ENCODE measurements at places on chromosomes 3 and 15. TPM values are rescaled to one million over a fixed set of nuclear protein-coding genes. Genes with fewer than 3 reads are reported as not detected.

UQCC5 gene
- 9.8 TPM for total RNA-seq

CCR3 gene
- not detected for total RNA-seq

ITIH1 gene
- 0.85 TPM for total RNA-seq

NLGN1 gene
- total RNA-seq, result not detected

CLDN18 gene
- total RNA-seq, result 0.47 TPM

FAM43A gene
- total RNA-seq, result 6.8 TPM

- DNase-seq, result no peak
These were observed 28.3 kb downstream of the CYP19A1 start for GRCh38 chr15:51310064-51310463.

- DNase-seq, result no peak
These were observed 644 bp downstream of the ZNF609 start for GRCh38 chr15:64460724-64461720.

DNA sequence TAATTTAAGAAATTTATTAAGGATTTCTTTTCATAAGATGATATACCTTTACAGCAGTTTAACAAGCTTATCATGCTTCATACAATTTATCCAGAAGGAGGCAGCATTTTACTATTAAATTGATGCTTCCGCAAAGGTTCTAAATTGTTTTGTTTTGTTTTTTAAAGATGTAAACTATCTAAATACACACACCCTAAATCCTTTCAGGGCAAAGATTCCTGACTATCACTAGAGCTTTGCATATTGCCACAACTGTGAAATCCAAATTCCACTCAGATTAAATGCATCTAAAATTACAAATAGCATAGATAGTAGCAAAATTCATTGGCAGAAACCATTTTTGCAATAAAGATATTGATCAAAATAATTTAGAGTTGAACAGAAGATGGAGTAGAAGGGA, 44.5 kb upstream of the CCNL1 start:
- no peak for DNase-seq

DNA sequence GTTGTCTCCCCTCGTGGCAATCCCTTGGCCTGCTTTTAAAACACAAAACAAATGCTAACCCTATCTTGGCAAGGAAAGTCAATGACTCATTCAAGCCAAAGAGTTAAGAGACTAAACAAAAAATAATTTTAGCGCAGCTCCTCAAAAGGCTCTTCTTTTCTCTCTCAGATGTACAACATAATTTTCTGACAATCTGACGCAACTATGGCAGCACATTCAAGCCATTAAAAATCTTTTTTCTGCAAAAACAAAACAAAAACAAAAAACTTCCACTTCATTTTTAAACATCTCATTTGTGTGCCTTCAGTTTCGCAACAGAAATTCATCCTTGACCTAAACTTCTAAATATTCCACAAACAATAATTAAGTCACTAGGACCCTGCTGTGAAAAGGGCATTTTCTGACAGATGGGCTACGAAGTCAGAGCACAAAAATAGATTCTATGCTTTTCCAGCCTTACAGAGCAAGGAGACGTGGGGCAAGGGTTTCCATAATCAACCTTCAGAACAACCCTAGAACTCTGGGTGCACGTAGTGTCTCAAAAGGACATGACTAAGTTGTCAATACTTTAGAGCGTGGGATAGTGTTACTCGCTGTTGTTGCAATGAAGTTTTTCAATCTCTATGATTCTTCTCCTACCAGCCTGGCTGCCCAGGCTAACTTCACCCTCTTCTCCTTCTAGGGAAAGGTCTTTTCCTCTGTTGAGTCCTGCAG, 84.3 kb downstream of the MB21D2 start:
- DNase-seq, result no peak

DNA sequence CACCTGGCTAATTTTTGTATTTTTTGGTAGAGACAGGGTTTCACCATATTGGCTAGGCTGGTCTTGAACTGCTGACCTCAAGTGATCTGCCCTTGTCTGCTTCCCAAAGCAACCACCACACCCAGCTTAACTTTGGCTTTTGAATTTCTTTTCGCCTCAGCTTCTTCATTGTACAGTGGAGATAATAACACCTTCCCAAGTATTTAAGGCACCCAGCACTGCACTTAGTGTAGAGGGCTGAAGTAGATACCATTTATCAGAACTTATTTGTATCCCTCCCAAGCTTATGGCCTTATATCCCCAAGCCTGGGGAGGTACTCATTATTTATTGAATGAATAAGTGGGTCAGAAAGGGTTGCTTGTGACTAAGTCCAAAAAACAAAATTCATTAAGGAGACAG, 2.3 kb downstream of the SQOR start:
- DNase-seq, result no peak

DNA sequence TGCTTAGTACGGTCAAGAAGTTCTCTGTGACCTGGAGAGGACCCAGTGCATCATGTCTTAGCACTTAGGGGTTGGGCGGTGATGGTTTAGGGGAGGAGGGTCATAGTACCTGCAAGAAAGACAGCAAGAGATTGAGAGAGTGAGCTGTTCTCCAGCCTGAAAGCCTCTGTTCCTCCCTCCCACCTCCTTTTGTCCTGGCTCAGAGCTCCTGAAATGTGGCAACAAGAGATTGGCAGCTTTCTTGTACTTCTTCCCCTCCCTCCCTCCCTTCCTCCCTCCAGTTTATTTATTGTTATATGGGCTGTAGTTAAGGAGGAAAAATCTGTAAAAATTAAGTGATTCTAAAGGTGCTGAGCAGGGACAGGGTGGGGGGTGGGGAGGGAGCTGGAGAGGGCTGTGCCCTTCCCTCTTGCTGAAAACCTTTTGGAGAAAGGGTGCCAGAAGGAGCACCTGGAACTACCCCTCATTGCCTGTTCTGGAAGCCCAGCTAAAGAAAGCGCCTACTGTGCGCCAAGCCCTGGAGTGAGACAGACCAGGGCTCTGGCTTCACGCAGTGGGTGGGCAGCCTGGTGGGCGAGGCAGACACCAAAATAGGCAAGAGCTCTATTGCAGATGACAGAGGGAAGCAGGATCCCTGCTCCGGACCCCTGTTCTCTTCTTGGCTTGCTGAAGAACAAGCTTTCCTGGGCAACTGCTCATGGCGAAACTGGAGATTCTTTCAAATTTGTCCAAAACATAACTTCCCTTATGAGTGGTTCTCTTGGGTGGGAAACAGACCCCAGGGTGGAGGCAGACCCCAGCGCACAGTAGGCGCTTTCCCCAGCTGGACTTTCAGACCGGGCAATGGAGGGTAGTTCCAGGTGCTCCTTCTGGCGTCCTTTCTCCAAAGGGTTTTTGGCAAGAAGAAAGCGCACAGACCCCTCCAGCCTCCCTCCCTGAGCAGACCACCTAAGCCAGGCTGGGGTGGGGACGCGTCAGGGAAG, 35.6 kb downstream of the LINGO1 start:
- no peak for DNase-seq

- no peak for DNase-seq
These were observed 5.8 kb downstream of the SLC12A6 start for GRCh38 chr15:34331809-34332208.

DNA sequence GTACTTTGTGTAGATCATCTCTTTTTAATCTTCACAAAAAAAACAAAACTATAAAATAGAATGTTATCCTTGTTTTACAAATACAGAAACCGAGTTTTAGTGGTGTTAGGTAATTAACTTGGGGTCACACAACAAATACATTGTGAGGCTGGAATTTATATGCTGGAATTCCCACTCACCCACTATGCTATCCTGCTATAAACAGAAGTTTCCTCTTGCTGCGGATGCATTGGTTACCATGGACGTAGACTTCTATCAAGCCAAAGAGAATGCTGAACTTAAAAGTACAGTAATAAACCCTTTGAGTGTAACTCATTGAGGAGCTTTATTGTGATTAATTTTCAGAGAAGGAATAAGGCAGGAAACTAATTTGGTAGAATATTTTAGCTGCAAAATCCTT, 9.2 kb downstream of the SNAP23 start:
- DNase-seq, result no peak

DNA sequence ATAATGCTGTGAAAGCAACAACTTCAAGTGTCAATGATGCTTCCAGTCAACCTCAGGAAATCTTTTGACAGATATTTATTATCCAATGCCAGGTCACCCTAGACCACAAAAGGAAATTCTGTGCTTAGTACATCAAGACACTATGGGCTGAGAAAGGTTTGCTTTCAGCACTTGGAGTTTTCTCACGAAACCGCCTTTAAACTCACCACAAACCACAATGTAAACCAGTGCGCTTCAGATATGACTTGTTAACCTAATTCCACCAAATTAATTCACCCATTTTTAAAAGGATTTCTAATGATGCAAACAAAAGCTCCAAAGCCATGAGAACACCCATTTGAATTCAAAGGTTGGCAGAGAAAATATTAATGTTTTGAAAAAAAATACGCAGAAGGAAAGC, 292.9 kb upstream of the NR2F2 start:
- DNase-seq, result no peak

DNA sequence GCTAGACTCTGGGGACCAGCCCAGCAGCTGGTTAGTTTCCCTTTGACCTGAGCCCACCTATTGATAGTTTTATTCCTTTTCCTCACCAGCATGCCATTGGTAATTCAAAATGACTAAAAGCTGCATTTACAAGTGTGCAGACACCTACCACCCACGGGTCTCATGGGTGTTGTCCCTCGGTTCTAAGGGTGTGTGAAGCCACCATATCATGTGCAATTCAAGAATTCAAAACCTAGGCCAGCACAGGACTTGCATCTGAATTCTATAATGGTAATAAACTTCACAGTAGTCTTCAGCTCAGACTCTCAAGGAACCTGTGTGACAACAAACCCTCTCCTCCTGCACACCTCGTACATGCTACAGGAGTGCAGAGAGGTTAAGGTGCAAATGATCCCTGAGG, 55.3 kb downstream of the NTRK3 start:
- no peak for DNase-seq

- DNase-seq, result peak; percentile 62
These were observed at the start of gene ZNF445 for GRCh38 chr3:44477312-44478030. ZNF445 (minus strand) TSS chr3:44477670; CDS start chr3:44455549, 22,121 bp downstream.

All from T-cell (primary cell).